ENCODE measurements at places on chromosomes 2 and 18.
A peak's percentile ranks its signal among the peaks of the same experiment; 100 is the strongest.

DNA sequence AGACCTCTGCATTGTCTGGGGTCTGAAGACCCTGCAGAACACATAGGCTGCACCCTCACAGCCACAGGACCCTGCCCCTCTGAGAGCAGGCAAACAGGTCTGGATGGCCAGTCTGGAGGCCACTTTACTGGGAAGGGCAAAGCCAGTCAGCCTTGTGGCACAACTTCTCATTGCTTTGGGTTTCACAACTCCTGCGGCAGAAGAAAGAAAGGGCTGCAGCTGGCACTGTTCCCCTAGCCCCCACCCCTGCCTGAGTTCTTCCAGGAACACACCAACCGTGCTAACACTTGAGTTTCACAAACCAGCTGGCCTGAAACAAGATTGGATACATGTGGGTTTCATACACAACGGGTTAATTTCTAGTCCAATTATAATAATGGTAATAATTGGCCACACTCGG, 276.5 kb upstream of the MGAT5 start:
- DNase-seq: no peak

DNA sequence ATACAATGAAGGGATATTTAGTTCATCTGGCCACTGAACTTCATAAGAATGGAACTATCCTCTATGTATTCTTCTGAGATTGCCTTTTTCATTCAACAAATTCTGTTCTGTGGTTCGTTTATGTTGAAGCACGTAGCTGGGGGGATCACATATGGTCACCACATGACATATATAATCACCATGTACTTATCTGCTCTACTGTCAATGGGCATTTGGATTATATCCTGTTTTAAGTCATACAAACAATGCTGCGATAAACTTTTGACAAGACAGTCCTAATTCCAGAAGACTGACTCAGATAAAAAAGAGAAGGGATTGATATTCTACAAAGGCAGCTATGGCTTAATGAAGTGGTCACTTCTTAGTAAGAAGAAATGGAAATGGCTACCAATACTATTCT, 116.0 kb upstream of the CCDC195 start:
- no peak for DNase-seq

DNA sequence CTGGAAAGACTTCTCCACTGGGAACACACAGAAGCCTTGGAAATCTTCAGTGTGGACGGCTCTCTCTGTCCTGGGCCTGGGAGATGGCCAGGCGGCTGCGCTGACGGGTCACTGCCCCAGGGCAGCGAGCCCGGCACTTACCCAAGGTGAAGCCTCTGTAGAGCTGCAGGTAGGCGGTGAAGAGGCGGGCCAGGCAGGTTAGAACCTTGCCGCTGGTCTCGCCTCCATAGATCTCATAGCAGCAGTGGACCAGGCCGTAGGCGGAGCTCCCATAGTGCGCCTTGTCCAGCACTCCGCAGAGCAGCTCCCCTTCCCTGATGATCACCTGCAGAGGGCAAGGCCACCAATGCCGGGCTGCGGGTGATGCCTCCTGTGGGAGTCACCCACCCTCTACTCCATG, 53.0 kb downstream of the POLR1A start:
- DNase-seq: no peak

GRCh38 chr2:144011098-144011497, 508.8 kb downstream of the ZEB2 start:
- no peak for DNase-seq

- DNase-seq: peak; percentile 22
Observed at GRCh38 chr18:53458944-53459580, 765.4 kb downstream of the MBD2 start.

DNA sequence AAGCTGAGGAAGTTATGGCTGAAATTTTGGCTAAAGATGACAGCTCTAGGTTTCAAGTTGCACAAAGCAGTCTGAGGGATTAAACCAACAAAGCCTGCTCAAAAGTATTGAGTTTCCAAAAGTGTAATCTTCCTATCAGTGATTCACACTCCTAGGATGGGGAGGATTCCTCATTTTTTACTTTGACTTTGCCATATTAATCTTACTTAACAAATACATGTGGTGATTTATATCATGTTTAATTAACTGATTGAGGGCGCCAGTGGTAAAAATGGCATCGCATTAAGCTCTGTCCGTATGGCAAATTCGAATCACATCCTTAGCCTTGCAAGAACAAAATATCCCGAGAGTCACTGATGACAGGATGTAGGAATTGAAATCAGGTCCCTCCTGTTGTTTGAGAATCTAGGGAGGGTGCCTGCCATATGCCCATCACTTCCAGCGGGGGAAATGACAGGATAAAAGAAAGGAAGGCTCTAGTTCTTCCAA, 78.1 kb upstream of the ETAA1 start:
- peak; percentile 77 for DNase-seq

DNA sequence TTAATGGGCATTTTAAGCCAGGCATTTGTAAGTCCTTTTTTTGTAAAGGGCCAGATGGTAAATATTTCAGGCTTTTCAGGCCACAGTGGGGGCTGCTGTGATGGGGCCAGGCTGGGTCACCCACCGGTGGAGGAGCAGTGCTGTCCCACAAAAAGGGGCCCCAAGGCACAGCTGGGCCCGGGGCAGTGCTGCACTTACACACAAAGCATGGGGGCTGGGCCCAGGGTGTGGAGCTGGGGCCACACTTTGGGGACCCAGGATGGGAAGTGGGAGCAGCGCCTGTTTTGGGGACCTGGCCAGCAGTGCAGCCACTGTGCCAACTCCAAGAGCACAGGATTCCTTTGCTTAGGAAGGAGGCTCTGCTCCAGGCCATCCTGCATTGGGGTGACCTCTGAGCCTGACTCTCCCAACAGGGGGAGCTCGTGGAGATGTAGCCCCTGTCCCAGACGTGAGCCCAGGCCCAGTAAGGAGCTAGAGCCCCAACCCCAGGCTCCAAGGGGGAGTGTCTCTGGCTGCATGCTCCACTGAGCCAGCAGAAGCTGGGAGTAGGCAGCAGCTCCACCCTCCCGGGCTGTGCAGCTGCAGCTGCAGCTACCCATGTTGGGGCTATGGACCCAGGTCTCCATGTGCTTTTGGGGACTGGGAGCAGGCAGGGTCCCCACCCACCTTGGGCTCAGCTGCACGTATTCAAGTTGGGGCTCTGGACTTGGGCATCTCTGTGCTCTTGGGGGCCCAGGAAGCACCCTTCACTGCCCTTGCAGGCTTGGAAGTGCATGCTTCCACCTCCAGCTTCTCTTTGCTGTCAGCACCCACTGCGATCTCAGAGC, 1036.5 kb upstream of the CNTNAP5 start:
- DNase-seq: no peak

DNA sequence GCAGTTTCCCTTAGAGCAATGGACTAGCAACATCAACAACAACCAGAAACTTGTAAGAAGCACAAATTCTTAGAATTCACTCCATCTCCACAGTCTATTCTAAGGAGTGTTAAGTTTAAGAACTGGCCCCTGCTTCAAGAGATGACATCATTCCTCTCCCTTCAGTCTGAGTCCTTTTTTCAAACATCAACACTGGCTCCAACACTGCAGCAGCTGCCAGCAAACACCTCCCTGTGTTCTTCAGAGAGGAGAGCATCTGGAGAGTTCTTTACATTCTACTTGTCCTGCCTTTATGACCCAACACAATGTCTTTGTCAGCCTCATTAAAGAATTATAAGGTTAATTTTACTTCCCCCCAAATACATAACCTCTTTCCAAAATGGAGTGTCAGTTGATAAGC, 122.3 kb downstream of the HNMT start:
- DNase-seq: no peak

DNA sequence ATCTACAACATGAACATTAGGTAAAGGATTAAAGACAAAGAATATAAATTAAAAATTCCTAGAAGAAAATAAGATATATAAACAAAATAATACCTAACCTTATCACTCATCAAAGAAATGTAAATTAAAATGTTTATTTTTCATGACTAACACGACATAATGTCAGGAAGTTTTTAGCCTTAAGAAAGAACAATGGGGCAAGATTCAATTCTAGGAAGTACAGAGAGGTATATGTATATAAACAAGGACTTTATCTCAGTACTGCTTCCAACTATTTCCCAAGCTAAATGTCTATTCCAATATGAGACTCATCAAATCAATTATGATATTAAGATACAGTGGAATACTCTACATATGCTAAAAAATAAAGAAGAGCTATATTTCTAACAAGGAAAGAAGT, 44.1 kb downstream of the TTC21B start:
- no peak for DNase-seq

DNA sequence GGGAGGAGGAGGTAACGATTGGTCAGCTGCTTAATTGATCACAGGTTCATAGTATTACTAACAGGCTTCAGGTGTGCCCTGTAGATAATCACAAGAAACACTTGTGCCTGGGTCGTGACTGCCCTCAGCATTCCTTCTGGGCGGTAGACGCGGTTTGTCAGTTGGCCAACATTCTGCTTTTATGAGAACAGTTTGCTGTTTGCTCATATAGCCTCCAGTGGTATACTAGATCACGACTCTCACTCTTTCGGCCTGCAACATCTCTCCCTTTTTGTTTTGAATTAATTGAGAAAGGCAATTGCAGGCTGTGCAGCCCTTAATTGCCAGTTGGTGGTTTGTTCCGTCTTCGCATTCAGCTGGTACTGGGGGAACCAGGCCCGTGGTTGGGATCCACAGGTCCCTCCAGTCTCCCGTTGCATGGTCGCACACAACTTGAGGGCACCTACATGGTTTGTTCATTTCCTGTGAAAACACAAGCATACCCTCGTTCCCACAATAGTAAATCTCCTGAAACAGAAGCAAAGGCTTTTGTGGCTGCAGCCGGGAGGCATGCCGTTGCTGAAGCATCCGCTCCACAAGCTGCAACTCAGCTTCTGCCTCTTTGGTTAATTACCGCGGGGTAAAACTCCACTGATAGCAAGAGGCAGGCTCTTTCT, 30.3 kb upstream of the GPR17 start:
- DNase-seq: no peak

DNA sequence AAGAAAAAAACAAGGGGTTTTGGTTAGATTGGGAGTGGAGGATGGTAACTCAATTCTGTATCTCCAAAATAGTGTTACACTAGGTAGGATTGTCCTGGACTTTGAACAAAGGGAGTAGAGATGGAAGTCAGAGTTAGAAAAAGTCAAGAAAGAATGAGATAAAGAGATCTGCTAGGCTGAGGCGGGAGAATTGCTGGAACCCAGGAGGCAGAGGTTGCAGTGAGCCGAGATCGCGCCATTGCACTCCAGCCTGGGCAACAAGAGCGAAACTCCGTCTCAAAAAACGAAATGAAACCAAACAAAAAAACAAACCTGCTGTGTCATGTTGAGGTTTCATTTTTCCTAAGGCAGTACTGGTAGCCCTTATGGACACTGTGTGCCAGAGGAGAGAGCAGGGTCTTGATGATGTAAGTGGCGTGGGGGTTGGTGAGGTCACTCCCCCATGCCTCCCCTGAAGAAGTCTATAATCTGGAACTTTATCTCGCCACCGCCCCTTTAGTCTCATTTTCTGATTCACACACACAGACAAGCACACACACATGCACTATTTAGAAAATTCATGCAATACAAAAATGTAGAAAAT, 10.5 kb downstream of the DRC1 start:
- no peak for DNase-seq

DNA sequence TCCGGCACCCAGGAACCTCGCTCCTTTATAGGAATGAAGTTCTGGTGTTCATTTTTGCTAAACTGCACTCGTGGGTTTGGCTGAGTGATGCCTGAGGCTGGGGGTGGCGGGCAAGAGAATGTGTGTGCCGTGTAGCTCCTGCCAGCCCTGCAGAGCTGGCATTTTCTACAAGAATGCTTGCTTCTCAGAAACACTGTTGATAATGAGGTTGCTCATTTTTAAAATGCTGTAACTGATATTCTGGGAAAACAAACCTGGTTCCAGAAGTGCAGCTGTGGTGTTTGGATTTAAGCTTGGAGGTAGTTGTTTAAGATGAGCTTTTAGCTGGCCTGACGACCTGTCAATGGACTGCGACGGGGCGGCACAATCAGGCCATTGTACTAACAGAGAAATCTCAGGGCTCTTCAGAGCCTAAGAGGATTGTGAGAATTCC, 511.9 kb upstream of the TNP1 start:
- DNase-seq: no peak

GRCh38 chr2:232292395-232293154, 86.0 kb upstream of the ALPP start:
- peak; percentile 44 for DNase-seq

GRCh38 chr2:72743481-72743880, 82.4 kb downstream of the EXOC6B start:
- DNase-seq: no peak

DNA sequence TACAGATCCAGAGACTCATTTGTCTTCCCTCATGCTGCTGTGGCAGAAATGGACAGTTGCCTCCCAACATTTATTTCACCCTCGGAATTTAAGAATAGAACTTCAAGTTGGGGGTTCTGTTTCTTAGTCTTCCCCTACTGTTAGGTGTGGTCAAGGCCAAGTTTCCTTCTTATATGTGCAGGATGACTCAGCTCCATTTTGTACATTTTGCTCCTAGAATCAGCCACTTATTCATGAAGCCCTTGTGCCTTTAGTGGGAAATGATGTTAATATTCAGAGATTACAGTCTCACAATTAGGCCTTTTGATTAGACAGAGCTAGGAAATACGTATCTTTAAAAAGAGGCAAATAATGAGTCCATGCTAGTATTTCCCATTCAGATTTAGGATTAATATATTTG, 46.2 kb upstream of the ELOA2 start:
- no peak for DNase-seq

- no peak for DNase-seq
Observed at GRCh38 chr2:62140426-62141141, 55.3 kb upstream of the B3GNT2 start.

DNA sequence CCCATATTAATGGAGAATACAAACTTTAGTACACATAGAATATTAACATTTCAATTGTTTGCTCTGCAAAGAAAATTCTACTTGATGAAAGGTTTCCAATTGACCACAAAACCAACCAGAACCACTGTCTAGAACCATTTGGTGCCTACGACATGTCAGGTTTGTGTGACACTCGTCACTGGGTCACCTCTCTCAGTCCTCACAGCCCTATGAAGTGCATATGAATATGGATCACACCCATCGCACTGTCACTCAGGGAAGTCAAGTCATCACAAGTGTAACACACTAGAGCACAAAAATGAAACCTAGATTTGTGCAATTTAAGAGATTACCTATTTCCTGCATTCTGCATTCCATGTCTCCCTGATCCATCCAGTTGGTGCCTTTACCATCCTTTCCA, 43.7 kb downstream of the PTPN2 start:
- DNase-seq: no peak

DNA sequence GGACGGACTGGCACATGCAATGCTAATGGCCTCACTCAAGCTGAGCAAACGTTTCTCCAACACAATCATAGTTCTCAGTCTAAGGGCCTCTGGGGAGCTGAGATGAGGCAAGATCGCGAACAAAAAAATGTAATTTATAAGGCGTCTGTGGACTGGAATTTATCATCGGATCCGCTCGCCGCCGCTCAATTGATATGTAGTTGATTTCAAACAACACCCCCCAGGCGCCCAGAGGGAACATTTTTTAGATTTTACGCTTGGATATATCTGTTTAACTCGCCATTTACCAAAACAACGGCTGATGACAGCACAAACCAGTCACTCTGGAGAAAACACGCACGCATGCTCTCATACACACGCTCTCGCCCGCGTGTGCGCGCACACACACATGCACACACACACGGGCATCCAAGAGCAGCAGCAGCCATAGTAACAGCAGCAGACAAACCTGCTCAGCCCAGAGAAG, 335.8 kb downstream of the SMAD2 start:
- DNase-seq: peak; percentile 51
